Stimulated activated CD8-positive, alpha-beta memory T cell treated with anti-CD3 and anti-CD28 coated beads, Interleukin-4, amount 100 ng/mL, for 1 hour (primary cell): ENCODE measurements at places on chromosomes 7 and 10.

DNA sequence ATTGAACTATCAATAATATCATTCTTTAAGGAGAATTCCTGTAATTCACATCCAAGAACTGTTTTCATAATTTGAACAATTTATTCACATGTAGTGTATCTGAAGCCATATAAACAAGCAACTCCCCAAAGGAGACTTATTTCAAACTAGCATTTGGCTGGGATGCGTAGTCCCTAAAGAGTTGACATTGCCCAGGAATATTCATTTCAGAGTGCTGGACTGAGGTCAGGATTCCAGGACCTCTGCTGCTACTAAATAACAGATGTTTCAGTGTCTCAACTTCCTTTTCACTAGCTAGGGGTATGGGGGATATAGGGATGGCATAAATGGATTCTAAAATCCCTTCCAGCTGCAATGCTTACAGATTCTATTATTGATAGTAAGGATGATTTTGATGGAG, 177.0 kb downstream of the TSPAN12 start:
- DNase-seq: no peak

GRCh38 chr10:124157271-124157681, 63.9 kb upstream of the CHST15 start:
- no peak for DNase-seq

DNA sequence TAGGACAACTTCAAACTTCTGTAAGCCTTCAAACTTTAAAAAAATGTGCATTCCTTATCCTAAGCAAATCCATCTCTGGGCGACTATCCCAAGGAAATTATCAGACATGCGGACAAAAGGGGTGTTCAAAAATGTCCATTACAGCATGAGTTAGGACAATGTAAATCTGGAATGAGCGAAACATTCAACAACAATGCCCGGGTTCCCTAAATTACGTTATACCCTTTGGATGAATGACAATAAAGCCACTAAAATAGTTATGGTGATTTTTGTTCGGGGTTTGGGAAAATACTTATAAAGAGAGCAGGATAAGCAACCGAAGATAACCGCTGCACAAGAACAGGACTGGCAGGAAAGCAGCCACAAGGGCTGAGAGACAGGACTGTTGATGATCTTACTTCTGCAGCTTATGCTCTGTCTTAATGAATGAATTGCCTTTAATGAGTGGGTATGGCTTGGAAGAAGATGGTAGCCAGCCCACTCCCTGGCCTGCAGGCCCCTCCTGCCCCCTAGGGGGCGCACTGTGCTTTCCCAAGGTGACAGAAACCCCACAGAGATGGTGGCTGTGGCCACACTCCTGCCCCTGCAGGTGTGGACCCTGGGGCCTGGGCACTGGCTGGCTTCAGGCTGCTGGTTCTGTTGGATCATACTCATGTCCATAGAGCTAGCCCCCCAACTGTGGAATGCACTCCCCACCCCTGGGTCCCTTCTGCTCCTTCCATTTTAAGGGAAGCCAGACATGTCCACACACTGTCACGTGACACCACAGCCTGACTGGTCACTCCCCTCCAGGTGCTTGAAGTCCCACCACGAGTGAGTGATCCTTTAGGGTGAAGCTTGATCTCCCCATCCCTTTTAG, 45.0 kb downstream of the ZCCHC24 start:
- no peak for DNase-seq

GRCh38 chr7:105532709-105533460, 884 bp downstream of the RINT1 start:
- no peak for DNase-seq

DNA sequence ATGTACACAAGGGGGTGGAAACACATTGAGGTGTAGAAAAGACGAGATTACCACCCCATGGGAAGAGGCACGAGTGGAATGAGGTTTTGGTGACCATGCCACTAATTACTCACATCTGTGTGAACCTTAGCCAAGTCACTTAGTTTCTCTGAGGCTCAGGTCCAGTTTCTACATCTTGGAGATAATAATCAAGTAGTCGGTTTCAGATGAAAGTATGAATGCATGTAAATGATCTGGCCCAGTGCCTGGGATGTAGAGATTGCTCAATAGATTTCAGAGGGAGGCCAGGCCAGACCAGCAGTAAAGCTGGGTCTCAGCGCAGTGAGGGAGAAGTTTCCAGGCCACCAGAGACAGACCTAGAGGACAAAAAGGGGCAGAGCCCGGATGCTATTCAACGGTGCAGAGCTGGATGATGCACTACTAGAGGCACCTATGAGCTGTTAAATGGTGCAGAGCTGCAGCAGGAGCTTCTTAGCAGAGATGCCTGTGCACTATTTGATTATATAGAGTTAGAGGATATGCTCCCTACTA, 725.1 kb downstream of the GRID1 start:
- DNase-seq: no peak

- no peak for DNase-seq
These were observed 464.0 kb upstream of the ZMIZ1 start for GRCh38 chr10:78604721-78605120.

DNA sequence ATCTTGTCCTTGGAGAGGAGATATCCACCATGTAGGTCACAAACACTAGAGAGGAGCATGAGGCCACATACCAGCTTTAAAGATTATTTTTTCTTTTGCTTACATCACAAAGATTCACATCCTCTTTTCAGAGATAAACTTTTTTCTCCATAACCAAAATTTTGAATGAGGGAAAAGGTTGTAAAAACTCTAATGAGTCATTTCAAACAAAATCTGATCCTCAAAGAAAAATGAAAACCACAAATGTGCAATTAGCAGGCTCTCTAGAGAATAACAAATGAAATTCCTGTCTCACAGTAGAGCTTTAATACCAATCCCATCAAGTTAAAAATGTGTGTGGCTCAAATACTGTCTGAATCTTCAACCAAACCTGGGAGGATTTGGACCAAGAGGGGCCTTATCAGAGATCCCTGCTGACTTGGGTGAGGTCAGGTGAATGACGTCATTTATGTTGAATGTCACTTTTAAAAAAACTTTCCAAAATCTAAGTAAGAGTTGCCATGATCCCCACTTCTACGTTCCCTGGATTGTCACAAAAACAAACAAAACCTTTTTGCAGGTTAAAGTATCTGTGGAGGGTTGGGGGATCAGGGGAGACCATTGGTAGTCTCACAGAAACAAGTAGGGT, 261.5 kb upstream of the NPSR1 start:
- DNase-seq: no peak
